ENCODE measurements at places on chromosomes 2 and 18. TPM values are rescaled to one million over a fixed set of nuclear protein-coding genes. Genes with fewer than 3 reads are reported as not detected.
A peak's percentile ranks its signal among the peaks of the same experiment; 100 is the strongest.

GRCh38 chr2:226963528-226963927 lies 127.7 kb downstream of the RHBDD1 start:
- peak; percentile 95 for DNase-seq

DNA sequence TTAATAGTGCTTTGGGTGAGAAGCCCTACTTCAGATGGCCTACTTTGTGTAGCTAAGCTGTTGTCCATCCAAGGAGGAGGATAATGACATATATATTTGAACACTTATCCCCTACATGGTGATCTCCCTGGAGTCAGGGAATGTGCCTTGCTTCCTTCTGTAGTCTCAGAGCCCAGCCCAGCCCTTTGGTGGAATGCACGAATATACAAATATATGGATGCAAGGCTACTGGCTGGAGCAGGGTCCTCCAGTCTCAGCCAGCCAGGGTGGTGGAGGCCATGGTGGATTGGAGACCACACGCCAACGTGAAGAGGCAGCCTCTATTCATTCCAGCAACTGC lies 150.6 kb upstream of the RIOK3 start:
- DNase-seq = no peak

- no peak for DNase-seq
These were observed 787.3 kb upstream of the RAB6C start for GRCh38 chr2:129192117-129192516.

GRCh38 chr2:237721458-237721857 lies 77.1 kb upstream of the RBM44 start:
- no peak for DNase-seq

DNA sequence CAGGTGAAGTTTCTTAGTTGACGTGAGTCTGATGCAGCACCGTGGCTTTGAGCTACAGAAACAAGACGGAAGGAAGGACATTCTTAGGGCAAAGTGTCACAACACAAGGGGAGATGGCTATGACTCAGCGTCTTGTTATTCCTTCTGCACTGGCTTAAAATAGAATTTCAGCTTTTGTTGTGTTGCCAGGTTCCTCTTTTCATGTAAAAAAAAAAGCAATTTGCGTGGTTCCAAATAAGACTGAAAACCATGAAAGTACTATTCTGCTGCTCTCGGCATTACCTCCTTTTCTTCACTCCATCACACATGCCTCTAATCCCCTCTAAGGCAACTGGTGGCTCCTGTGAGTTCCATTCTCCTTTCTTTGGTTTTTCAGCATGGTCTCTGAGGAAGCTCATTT lies 150.1 kb downstream of the ANTXR1 start:
- peak; percentile 93 for DNase-seq

GRCh38 chr2:209076151-209076550 lies 347.7 kb upstream of the MAP2 start:
- no peak for DNase-seq

DNA sequence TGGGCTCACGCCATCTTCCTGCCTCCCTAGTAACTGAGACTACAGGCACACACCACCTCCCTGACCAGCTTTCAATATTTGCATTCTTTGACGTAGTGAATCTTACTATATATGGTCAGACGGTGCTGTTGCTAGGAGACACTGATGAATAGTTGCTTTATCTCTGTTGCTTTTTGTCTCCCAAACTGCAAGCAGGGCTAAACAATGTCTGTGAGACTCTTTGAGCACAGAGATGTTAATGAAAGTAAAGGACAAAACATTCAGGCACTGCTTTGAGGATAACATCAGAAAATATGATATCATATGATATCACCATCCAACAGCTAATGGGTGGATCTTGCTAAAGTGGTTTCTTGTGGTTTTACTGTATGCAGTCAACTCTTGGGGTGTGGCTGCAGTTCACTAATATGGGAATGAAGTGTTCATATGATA lies 43.0 kb downstream of the EMILIN2 start:
- no peak for DNase-seq

GRCh38 chr2:108927936-108928659 lies 60.9 kb downstream of the EDAR start:
- DNase-seq = peak; percentile 39

DNA sequence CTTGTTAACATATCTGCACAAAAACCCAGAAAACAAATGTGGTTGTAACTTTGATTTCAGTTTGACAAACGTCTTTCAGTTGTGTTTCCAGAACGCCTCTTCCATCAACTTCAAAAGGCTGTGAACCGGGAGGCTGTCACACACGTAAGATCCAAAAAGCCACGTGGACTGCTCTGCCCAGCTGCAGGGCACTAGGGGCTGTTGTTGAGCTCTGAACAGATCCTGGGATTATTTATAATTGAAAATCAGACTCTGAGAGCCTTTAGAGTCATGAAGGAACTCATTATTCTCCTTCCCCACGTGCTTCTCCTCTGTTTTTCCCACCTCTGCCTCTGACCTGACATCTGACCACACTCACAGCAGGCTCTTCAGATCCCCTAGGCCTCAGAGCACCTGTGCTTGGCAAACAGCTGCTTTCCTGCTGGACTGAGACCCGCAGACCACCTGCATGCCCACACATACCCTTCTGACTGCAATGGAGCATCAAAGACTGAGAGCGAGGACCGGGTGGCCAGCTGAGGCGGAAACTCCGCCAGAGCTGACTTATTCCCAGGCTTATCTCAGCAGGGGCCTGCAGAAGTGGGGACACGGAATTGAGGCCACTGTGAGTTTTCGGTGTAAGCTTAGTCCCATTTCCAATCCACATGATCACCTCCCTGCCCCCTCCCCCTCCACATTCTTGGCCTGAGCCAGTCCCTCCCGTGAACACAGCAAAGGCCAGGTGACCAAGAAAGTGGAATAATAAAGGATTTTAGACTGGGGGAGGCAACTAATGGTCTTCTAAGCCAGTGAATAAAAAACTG lies 114.8 kb downstream of the ATL2 start:
- no peak for DNase-seq

DNA sequence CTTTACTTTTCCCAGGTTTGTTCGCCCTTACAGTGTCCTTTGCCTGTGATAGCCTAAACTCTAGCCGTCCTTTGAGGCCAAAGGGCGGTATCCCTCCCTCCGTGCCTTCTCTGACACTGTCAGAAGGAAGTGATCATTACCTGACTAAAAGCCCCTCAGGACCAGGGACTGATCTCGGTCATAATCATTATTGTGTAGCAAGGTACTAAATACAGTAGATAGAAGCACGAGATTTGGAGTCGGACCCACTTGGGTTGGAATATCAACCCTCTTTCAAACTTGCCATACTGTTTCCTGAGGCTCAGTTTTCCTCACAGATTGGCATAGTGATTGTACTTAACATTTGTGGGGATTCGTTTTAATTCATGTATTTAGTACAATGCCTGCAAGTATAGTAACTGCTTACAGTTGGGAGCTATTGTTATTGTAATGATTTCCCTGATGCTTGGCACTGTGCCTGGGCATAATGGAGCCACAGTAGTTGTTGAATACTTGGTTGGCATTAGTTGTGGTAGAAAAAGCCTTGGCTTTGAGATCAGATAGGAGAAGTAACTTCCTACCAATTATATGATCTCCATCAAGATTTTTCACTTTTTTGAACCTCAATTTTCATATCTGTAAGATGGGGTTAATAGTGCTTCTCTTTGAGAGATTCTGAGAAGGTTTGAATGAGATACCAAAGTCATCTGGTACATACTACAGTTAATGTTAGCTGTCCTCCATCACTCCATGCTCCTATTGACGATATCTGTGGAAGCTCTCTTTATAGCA lies 836 bp downstream of the STK11IP start:
- DNase-seq = peak; percentile 23

DNA sequence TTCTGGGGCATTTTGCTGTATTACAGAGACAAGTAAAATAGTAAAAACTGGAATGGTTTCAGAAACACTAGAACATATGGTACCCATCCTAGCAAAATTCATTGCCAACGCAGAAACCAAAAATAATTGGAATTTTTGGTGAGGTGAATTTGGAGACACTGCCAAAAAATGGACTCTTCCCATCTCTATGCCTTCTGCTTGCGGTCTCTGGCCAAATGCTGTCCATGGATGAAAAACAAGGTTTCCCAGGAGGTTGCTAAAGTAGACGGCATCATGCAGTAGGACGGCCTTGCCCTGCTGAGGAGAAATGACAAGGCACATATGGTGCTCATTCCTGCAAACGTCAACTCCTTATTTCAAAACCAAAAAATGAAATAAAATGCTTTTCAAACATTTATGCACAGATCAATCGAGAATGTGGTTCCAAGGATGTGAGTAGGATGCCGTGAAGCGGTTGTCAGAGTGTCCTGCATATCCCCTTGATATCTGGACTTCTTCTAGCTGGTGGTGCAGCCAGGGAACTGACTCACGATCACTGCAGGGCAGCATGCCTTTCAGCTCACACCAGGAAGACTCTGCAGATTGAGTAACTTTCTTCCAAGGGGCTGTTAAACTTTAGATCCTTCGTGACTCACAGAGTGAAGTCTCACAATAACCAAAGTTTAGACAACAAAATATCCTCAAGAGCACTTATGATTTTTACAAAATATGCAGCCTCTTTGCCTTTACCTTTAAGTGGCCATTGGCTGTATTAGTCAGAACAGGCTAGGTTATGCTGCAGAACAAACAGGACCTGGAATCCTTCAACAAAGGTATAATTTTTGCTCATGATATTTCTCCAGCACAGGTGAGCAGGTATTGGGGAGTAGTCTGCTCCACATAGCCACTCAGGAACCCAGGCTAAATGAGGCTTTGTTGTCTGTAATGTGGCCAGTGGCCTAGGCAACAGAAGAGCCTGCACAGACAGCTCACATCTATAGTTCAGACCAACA lies 149.4 kb upstream of the NDUFV2 start:
- no peak for DNase-seq

GRCh38 chr2:124104914-124105313 lies 79.8 kb downstream of the CNTNAP5 start:
- no peak for DNase-seq

DNA sequence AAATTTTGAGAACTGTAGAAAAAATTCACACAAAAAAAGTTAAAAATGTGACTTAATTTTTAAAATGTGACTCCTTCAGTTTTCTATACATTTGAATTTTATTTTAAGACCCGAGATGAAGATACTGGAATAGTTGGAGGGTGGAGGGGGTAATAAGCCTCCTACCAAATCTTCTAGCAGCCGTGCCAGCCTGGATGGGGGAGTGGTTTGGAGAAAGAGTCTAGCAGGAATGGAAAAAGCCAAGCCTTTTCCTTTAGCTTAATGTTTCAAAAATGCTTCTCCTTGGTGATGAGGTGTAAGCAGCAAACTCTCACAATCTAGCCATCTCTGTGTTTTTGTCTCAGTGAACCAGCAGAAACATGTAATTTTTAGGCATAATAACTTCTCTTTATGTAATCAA lies 14.7 kb downstream of the CASP8 start:
- DNase-seq = no peak

DNA sequence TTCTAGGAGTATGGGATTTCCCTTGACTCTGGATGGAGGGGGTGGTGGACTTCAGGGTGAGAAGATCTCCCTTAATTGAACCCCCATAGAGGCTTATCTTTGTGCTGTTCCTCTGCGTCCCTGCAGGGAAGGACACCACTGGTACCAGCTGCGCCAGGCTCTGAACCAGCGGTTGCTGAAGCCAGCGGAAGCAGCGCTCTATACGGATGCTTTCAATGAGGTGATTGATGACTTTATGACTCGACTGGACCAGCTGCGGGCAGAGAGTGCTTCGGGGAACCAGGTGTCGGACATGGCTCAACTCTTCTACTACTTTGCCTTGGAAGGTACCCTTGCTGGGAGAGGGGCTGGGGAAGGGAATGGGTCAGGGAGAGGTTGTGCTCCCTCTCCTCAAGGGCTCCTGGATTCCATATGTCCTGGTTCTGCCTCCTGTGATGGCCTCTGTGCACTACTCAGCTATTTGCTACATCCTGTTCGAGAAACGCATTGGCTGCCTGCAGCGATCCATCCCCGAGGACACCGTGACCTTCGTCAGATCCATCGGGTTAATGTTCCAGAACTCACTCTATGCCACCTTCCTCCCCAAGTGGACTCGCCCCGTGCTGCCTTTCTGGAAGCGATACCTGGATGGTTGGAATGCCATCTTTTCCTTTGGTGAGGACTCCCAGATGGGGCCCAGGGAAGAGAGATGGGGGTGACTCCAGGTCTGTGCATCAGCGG lies 19.3 kb downstream of the PRKAG3 start:
- DNase-seq = no peak

DNA sequence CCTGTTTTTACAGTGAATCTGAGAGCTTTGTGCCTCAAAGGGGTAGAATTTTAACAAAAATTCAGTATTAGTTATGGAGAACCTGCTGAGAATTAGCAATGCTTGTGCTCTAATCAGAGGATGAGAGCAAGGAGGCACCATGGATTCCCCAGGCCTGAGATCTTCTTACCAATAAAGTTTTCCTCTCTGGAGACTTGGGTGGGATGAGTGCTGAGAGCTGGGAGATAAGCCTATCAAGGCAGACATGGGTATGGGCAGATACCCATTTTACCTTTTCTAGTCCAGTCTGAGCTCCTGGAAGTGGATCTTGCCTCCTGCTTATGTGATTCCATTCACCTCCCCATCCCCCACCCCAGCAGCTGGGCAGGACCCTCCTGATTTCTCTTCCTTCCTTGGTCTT lies 53.9 kb downstream of the BMP10 start:
- no peak for DNase-seq

- DNase-seq = peak; percentile 85
These were observed at the start of gene SCG2 for GRCh38 chr2:223601932-223602666. Gene SCG2, minus strand, starts transcription at chr2:223602361. Its CDS starts 3,079 bp downstream, at chr2:223599282.

DNA sequence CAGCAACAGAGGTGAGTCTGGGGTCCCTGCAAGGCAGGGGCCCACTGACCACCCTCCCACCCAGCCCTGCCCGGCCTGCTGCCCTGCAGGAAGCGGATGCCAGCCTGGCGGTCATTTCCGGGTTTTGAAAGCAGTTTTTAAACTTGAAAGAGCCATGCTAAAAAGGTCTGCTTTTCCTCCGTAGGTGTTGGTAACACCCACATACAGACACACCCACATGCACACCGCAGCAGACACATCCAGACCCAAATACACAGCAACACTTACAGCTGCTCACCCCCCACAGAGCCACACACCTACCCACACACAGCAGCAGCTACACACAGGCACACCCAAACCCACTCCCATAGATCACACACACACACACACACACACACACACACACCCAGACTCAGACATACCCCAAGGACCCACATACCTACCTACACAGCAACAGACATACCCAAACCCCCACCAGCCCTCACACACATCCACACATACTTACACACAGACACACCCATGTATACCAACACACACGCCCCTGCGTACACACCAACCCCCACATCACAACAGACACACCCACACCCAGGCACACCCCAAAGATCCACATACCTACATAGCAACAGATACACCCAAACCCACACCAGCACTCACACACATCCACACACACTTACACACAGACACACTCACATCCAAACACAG lies 7.6 kb downstream of the ZFP36L2 start:
- DNase-seq = peak; percentile 22

ITPRIPL1 gene
- 1.3 TPM for total RNA-seq

CHRNG gene
- total RNA-seq = not detected

UGT1A5 gene
- total RNA-seq = not detected

KLHL41 gene
- not detected for total RNA-seq

MPHOSPH10 gene
- total RNA-seq = 14.1 TPM

MC5R gene
- not detected for total RNA-seq

C2orf15 gene
- total RNA-seq = 0.39 TPM

DOK1 gene
- 7.5 TPM for total RNA-seq

GCKR gene
- not detected for total RNA-seq

NT5DC4 gene
- not detected for total RNA-seq

Measured in M059J (cell line).